Fibroblast of gingiva (primary cell): ENCODE measurements at places on chromosomes 16 and 17.

GRCh38 chr17:40019140-40019991 lies 4.1 kb downstream of the CSF3 start:
- DNase-seq: peak; percentile 74

DNA sequence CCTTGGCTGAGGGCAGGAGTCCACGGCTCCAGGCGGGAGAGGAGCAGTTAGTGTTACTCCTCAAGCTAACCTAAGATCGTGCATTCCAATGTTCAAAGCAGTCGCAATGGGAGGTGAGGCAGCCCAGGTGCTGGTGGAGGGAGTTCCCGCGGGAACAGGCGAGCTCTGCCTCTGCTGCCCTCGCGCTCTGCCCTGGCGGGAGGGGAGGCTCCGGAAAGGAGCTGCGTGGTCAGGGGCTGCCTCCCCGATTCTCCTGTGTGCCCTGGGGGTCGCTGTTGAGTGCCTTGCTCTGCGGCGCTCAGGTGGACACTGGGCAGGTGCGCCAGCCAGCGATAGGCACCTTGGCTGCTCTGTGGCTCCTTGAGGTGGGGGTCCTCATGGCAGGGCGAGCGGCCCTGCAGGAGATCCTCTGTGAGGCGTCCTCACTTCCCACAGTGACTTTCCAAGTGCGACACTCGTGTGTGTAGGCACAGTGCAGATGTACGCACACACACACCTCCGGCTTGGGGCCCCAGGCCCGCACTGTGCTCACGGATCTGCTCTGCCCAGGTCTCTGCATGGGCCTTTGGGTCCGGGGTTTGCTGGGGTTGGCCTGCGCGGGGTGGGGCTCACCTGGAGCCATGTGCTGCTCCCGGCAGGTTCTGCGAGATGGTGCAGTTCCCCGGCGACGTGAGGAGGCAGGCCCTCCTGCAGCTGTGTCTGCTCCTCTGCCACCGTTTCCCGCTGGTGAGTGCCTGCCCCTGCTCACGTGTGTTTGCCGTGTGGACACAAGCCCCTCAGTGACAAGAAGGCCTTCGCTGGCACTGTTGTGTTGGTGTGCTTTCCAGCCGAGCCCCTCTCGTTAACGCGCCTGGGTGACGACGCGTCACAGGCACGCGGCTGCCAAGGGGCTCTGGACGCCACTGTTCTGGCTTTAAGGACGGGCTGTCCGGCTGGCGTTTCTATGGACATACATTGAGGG lies 97.9 kb upstream of the ZNF750 start:
- DNase-seq: no peak

DNA sequence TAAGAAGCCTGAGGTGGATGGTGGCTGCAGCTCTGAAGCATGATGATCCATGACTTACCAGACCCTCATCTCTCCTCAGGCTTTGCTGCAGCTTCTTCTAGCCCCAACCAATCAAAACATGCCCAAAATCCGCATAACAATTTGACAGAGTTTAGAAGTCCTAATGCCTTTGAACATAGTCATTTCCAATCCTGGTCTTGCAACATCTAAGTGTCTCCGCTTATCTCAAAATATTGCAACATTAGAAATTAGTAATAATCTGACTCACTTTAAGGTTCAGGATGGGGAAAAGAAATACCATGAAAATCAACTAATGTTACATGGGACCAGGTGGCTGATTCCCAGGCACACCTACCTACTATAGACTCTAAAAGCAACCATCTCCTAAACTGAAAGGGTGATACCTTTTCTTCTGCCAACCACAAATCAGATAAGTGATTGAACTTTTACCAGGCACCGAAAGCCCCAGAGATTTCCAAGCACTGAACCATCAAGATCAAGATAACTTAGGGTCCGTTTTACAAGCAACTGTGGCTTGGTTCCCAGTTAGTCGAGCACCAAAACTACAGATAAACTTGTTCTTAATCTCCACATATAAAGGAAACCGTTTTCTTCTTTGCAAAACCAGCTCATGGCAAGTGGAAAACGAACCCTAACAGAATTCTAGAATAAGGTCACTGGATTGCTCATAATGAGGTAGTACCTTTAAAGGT lies 14.0 kb downstream of the ERN1 start:
- DNase-seq: peak; percentile 62

DNA sequence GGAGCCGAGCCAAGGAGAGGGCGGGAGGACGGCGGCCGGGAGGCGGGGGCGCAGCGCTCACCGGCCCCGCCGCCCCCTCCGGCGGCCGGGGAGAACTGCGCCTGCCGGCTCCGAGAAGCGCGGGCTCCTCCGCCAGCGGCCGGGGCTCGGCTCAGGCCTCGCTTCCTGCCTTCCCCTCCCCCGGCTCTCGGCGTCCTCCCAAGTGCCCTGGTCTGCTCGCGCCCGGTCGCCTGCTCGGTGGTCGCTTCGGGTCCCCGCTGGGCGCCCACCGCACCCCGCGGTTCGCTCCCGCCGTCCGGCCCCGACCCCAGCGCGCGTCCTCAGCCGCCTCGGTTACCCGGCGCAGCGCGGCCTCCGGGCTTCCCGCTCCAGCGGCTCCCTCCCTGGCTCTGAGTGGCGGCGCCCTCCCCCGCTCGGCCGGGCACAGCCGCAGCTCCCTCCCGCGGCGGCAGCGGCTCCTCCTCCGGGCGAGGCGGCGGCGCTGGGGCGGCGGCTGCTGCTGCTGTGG lies 313 bp downstream of the UBTF start:
- peak; percentile 59 for DNase-seq

- DNase-seq: no peak
Measured at GRCh38 chr17:50257676-50258224, 16.5 kb upstream of the TMEM92 start.
